ENCODE measurements at places on chromosomes 3 and 15.

GRCh38 chr3:29614954-29615353 lies 334.1 kb downstream of the RBMS3 start:
- DNase-seq, result no peak
- no peak overlapping the region for H3K27ac ChIP-seq
- no peaks in the 10 kb centered on the region for H3K27me3 ChIP-seq
- H3K4me3 ChIP-seq, result no peak overlapping the region
- H3K36me3 ChIP-seq, result no peaks in the 10 kb centered on the region

DNA sequence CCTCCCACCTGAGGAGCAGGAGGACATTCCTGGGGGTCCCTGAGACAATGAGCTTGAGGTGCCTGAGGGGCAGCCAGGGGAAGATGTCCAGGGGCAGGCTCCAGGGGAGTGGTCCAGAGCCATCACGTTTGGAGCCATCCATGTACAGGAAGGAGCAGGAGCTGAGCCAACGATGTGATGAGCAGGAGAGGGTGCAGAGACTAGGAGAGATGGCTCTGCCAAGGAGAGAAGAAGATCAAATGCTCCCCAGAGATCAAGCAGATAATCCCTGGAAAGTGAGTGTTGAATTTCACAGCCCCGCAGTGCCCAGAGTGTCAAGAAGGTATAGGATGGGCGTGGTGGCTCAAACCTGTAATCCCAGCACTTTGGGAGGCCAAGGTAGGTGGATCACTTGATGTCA lies 97.8 kb upstream of the HERC1 start:
- H3K27ac ChIP-seq, result no peak overlapping the region
- H3K36me3 ChIP-seq, result no peaks in the 10 kb centered on the region
- H3K4me3 ChIP-seq, result no peak overlapping the region
- no peaks in the 10 kb centered on the region for H3K4me1 ChIP-seq
- DNase-seq, result no peak

- H3K4me3 ChIP-seq, result peak overlapping the region; percentile 59
- H3K36me3 ChIP-seq, result no peaks in the 10 kb centered on the region
- peaks cover 15% of the 10 kb centered on the region for H3K4me1 ChIP-seq
- H3K27ac ChIP-seq, result no peak overlapping the region
- peak; percentile 89 for DNase-seq
These were observed 21.6 kb downstream of the ANAPC13 start for GRCh38 chr3:134464064-134464688.

- no peak for DNase-seq
- H3K27me3 ChIP-seq, result no peaks in the 10 kb centered on the region
- H3K36me3 ChIP-seq, result peaks cover 36% of the 10 kb centered on the region
- no peak overlapping the region for H3K4me3 ChIP-seq
These were observed 120.7 kb upstream of the TOPAZ1 start for GRCh38 chr3:44120721-44121582.

DNA sequence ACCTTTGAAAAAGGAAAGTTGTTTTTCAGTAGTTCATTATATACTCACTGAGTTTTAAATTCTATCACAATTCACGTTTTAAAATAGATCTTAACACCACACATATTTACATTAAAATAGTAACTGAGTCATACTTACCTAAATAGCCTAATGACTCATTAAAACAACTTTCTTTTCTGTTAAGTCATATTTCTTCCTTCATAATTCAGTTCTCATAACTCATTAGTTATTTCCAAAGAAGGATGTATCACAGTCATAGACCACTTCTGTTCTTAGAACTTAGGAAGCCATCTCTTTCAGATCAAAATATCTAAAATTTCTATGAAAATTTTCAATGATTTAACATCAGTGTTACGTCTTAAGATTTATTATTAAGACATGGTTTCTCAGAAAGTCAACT lies 885.9 kb downstream of the FHIT start:
- no peaks in the 10 kb centered on the region for H3K27me3 ChIP-seq
- H3K27ac ChIP-seq, result no peak overlapping the region
- peak; percentile 5 for DNase-seq
- H3K4me3 ChIP-seq, result no peak overlapping the region

DNA sequence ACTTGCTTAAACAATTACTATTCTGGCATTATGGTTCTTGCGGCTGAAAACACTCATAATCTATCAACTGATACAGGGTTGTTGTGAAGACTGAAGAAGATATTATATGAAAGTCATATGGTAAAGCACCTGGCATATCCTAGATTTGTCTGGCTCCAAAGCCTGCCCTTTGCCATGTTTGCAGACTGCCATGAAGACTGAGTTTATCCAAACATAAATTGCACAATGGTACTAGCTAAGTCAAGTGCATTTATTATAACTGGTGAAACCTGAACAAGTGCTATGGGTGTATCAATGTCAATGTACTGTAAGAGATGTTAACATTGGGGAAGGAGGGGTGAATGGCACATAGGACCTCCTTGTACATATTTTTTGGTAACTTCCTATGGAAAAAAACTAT lies 87.4 kb upstream of the MEX3B start:
- H3K4me3 ChIP-seq, result no peak overlapping the region
- no peak overlapping the region for H3K27ac ChIP-seq
- no peaks in the 10 kb centered on the region for H3K27me3 ChIP-seq

GRCh38 chr3:105774444-105775180 lies 94.2 kb downstream of the CBLB start:
- H3K36me3 ChIP-seq, result no peaks in the 10 kb centered on the region
- no peak overlapping the region for H3K4me3 ChIP-seq
- H3K27ac ChIP-seq, result no peak overlapping the region
- H3K27me3 ChIP-seq, result no peaks in the 10 kb centered on the region

GRCh38 chr3:23762759-23763477 lies 42.8 kb upstream of the UBE2E1 start:
- no peaks in the 10 kb centered on the region for H3K36me3 ChIP-seq
- H3K27me3 ChIP-seq, result no peaks in the 10 kb centered on the region
- H3K4me1 ChIP-seq, result peaks cover 2% of the 10 kb centered on the region
- no peak overlapping the region for H3K4me3 ChIP-seq
- H3K27ac ChIP-seq, result no peak overlapping the region

GRCh38 chr3:147038481-147038880 lies 367.9 kb downstream of the ZIC4 start:
- peak; percentile 5 for DNase-seq
- H3K4me3 ChIP-seq, result no peak overlapping the region
- H3K4me1 ChIP-seq, result no peaks in the 10 kb centered on the region
- no peaks in the 10 kb centered on the region for H3K36me3 ChIP-seq

DNA sequence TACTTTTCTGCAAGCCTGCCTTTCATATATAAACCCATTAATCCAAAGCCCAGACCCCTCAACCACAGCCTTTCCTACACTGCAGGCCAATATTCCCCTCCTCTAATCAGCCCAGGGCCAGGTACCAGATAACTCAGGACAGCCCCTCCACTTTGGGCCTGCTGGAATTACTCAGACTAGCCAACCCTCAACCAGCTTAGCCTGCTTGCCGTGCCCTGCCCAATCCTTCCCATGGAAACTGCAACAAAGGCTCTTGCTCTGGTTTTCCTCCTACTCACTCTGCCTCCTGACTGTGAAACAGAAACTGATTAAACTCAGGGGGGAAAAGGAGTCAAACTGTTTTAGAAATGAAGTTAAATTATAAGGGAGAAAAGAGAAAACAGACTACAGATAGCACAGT lies 248.1 kb downstream of the KLF13 start:
- H3K27me3 ChIP-seq, result no peaks in the 10 kb centered on the region
- H3K36me3 ChIP-seq, result no peaks in the 10 kb centered on the region
- DNase-seq, result no peak
- H3K27ac ChIP-seq, result no peak overlapping the region
- no peaks in the 10 kb centered on the region for H3K4me1 ChIP-seq

GRCh38 chr3:73094129-73094528 lies 32.7 kb downstream of the EBLN2 start:
- no peaks in the 10 kb centered on the region for H3K36me3 ChIP-seq
- peaks cover 5% of the 10 kb centered on the region for H3K4me1 ChIP-seq
- no peaks in the 10 kb centered on the region for H3K27me3 ChIP-seq
- H3K4me3 ChIP-seq, result no peak overlapping the region
- no peak overlapping the region for H3K27ac ChIP-seq

DNA sequence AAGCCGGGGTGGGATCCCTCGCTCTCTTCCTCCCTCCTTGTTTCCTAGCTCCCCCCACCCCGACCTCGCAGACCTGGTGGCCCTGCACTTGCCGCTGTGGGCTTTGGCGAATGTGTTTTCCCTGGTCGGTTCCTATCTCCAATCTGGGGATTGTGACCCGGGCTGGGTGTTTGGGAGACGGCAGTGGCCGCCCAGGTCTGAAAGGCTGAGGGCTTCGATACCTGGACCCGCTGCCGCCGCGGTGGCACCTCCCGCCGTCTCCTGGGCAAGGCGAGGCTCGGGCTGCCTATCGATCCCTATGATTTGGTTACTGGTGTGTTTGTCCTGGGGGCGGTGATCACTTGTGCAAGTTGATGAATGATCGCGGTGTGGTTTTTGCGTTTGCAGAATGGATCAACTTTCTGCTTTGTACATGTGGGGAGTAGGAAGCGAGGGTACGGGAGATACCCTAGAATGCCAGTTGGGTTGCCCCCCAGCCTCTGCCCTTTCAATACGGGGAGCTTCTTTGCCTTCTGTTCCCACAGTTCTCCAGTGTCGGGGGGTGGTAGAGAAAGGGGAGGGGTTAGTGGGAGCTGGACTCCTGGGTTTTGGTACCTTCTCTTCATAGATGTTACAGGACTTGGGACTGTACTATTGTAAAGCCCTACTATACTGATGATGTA lies 3.0 kb downstream of the BBX start:
- DNase-seq, result peak; percentile 21
- peak overlapping the region; percentile 97 for H3K4me3 ChIP-seq
- H3K36me3 ChIP-seq, result no peaks in the 10 kb centered on the region
- H3K27ac ChIP-seq, result peak overlapping the region; percentile 73
- no peaks in the 10 kb centered on the region for H3K27me3 ChIP-seq

GRCh38 chr3:12553921-12554391 lies 2.9 kb upstream of the MKRN2 start:
- peaks cover 11% of the 10 kb centered on the region for H3K4me1 ChIP-seq
- no peaks in the 10 kb centered on the region for H3K36me3 ChIP-seq
- no peak overlapping the region for H3K27ac ChIP-seq
- H3K27me3 ChIP-seq, result no peaks in the 10 kb centered on the region
- H3K4me3 ChIP-seq, result no peak overlapping the region

GRCh38 chr3:192212335-192212734 lies 515.0 kb downstream of the FGF12 start:
- H3K4me1 ChIP-seq, result no peaks in the 10 kb centered on the region
- no peak overlapping the region for H3K4me3 ChIP-seq
- no peak overlapping the region for H3K27ac ChIP-seq
- H3K27me3 ChIP-seq, result no peaks in the 10 kb centered on the region

- H3K27me3 ChIP-seq, result no peaks in the 10 kb centered on the region
- H3K4me3 ChIP-seq, result no peak overlapping the region
- DNase-seq, result peak; percentile 17
- H3K36me3 ChIP-seq, result peaks cover 55% of the 10 kb centered on the region
- H3K4me1 ChIP-seq, result no peaks in the 10 kb centered on the region
These were observed 10.7 kb downstream of the KNSTRN start for GRCh38 chr15:40392986-40393948.

GRCh38 chr3:65729555-65729954 lies 309.2 kb downstream of the MAGI1 start:
- peak; percentile 62 for DNase-seq
- H3K4me3 ChIP-seq, result no peak overlapping the region
- H3K36me3 ChIP-seq, result no peaks in the 10 kb centered on the region
- H3K4me1 ChIP-seq, result no peaks in the 10 kb centered on the region
- no peaks in the 10 kb centered on the region for H3K27me3 ChIP-seq
- H3K27ac ChIP-seq, result peak overlapping the region; percentile 7

DNA sequence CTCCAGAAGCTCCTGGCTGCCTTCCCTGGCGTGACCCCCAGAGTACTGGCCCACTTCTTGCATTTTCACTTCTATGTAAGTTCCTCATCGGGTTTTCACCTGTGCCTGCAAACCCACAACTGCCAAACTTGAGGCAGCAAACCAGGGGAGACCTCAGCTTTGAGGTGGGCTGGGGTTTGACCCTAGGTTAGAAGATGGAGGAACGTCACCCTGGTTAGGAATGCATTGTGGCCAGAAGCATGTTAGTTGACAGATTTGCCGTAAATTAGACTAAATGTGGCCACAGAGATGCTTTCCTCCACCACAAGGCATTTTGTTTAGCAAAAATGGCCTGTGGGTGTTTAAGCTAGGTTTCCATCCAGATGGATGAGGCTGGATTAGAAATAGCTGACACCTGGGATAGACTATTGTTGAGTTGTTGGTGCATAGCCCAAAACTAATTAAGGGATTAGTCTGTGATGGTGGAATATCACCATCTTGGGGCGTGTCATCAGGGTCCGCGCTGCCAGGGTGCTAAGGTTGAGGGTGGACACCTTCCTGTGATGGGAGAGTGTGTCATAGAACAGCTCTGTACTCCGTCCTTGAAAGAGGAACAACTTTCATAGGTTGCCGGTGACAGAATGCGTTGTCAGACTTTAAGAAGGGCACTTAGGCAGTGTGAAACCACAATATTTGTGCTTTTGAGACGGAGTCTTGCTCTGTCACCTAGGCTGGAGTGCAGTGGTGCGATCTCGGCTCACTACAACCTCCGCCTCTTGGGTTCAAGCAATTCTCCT lies 3.6 kb downstream of the NISCH start:
- no peak overlapping the region for H3K27ac ChIP-seq
- DNase-seq, result no peak

GRCh38 chr3:103127737-103128136 lies 692.9 kb downstream of the ZPLD1 start:
- no peaks in the 10 kb centered on the region for H3K36me3 ChIP-seq
- no peak overlapping the region for H3K27ac ChIP-seq
- H3K4me1 ChIP-seq, result no peaks in the 10 kb centered on the region
- no peaks in the 10 kb centered on the region for H3K27me3 ChIP-seq

DNA sequence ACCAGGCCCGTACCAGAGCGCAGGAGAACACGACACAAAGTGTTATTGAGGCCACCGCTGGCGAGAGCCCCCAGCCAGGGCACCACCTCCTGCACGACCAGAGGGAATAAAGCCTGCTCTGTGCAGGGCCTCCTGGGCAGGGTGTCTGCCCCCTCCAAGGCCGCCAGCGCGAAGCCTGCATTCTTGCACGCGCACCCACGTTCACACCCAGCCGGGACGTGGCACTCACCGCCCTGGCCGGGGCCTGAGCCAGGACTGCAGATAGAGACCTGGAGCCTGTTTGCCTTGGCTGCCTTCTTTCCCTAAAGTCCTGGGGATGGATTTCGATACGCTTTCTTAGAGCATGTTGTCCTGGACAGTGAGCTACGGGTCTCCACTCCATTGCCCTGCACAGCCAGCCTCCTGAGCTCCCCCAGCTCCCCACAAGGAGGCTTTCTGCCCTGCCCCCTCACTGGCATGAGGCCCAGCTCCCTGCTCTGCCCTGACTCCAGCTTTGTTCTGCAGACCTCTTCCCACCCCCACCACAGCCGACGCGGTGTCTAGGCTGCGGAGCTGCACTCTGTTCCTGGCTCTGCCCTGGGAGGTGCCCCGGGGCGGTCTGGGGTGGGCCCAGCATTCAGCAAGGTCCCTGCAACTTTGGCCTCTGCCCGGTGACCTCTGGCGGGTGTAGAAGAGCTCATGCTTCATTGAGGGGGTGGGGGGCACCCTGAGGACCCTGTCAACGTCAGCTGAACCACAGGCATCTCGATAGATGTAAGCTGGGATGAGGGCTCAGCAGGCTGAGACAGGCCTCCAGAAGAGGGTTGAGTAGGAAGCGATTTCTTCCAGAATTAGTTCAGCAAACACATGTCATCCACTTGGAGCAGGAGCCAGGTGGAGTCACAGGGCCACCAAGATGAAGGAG lies 145.0 kb downstream of the LRRK1 start:
- no peak overlapping the region for H3K27ac ChIP-seq
- H3K4me3 ChIP-seq, result no peak overlapping the region
- H3K36me3 ChIP-seq, result peaks cover 78% of the 10 kb centered on the region
- no peaks in the 10 kb centered on the region for H3K27me3 ChIP-seq

GRCh38 chr3:194009019-194009418 lies 126.9 kb upstream of the HES1 start:
- DNase-seq, result no peak
- no peak overlapping the region for H3K27ac ChIP-seq
- H3K27me3 ChIP-seq, result peaks cover 67% of the 10 kb centered on the region
- H3K36me3 ChIP-seq, result no peaks in the 10 kb centered on the region
